Naive thymus-derived CD4-positive, alpha-beta T cell (primary cell): ENCODE measurements at places on chromosomes 16 and 17. TPM values are rescaled to one million over a fixed set of nuclear protein-coding genes. Genes with fewer than 3 reads are reported as not detected.

GRCh38 chr16:23726710-23727109, 13.7 kb upstream of the ERN2 start:
- no peak overlapping the region for H3K27ac ChIP-seq
- no peaks in the 10 kb centered on the region for H3K36me3 ChIP-seq
- no peaks in the 10 kb centered on the region for H3K27me3 ChIP-seq
- no peak overlapping the region for H3K4me3 ChIP-seq
- H3K4me1 ChIP-seq = no peaks in the 10 kb centered on the region

GRCh38 chr17:67993998-67994361, 2.3 kb downstream of the C17orf58 start:
- peaks cover 24% of the 10 kb centered on the region for H3K4me1 ChIP-seq
- peak overlapping the region; percentile 51 for H3K27ac ChIP-seq
- H3K4me3 ChIP-seq = peak overlapping the region; percentile 50
- H3K27me3 ChIP-seq = no peaks in the 10 kb centered on the region

GRCh38 chr17:48439875-48440505, 10.0 kb upstream of the SKAP1 start:
- peak overlapping the region; percentile 63 for H3K27ac ChIP-seq
- peak overlapping the region; percentile 28 for H3K4me3 ChIP-seq
- no peaks in the 10 kb centered on the region for H3K36me3 ChIP-seq
- peaks cover 84% of the 10 kb centered on the region for H3K4me1 ChIP-seq
- H3K27me3 ChIP-seq = no peaks in the 10 kb centered on the region
- DNase-seq = peak; percentile 55

DNA sequence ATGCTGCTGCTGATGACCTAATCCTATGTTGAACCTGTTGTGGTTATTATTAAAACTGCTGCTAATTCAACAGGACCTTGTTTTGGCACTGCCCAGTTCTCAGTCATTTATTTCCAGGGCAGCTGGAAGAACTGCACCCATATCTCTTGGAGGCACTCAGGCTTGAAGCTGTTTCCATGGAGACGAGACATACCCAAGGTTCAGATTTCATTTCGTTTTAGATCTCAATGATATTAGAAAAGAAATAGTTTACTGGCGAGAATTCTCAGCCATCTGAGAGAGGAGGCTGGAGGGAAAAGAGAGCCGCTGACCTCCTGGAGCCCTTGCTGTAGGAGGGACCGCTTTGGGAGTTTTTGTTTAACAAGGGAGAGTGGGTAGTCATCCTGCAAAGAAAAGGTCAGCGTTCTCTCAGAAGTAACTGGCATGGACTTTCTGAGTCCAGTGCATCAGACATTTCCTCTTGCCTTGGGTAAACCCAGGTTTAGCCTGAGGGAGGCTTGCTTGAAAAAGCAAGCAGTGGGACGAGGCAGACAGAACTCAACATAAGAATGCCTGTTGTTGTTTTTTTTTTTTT, 75.4 kb downstream of the YPEL2 start:
- no peaks in the 10 kb centered on the region for H3K4me1 ChIP-seq
- no peaks in the 10 kb centered on the region for H3K36me3 ChIP-seq
- no peak overlapping the region for H3K27ac ChIP-seq
- no peaks in the 10 kb centered on the region for H3K27me3 ChIP-seq
- no peak overlapping the region for H3K4me3 ChIP-seq
- DNase-seq = no peak

GRCh38 chr17:17019891-17020456, 22.3 kb upstream of the MPRIP start:
- DNase-seq = no peak
- H3K27ac ChIP-seq = no peak overlapping the region
- no peaks in the 10 kb centered on the region for H3K36me3 ChIP-seq
- H3K4me3 ChIP-seq = no peak overlapping the region

GRCh38 chr17:72123530-72124437, 3.0 kb downstream of the SOX9 start:
- H3K4me3 ChIP-seq = no peak overlapping the region
- no peaks in the 10 kb centered on the region for H3K36me3 ChIP-seq
- peaks cover 4% of the 10 kb centered on the region for H3K27me3 ChIP-seq
- no peak for DNase-seq
- no peak overlapping the region for H3K27ac ChIP-seq

DNA sequence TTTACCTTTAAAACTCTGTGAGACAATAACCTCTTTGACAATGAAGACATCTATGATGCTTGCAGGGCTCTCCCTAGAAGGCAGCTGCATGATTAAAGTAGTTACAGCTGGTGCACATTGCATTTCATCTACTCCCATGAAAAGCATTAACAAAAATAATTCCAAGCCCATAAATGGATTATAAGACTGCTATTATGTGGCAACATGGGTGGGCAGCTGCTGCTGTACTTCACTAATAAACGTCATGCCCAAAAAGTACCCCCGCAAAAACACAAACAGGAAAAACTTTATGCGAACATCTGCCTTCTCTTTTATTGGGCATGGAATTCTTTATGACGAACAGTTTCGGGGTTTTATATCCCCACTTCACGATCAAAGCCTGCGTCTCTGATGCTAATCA, 224.9 kb downstream of the CA10 start:
- DNase-seq = no peak
- H3K4me3 ChIP-seq = no peak overlapping the region
- no peaks in the 10 kb centered on the region for H3K27me3 ChIP-seq
- no peak overlapping the region for H3K27ac ChIP-seq

DNA sequence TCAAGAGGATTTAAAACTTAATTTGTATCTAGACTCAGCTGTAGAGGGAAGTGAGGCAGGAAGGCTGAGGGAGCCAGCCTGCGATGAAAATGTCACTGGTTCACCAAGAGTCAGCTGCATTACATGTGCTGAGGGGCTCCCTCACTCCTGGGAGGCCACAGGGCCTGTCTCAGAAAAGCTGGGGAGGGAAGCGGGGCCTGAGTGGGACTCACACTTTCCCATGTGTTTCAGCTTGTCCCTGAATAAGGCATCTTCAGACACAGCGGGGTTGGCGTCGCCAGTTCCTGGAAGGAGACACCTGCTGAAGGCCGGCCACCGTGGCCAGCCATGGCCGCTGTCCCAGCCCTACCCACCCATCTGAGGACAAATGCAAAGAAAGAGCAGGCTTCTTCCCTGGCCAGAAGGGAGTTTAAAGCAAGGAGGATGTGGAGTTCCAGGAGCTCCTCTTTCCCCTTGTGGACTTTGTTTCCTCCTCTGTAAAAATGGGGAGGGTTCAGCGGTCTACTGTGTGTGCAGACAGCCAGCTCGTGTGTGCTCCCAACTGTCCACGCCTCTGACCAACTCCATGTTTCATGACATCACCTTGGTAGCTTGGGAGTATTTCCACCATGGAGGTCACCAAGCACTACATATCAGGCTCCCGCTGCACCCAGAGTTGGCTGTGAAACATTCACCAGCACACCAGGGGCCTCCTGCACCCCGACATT, 19.2 kb upstream of the MRPS23 start:
- no peak for DNase-seq
- peaks cover 19% of the 10 kb centered on the region for H3K4me1 ChIP-seq
- no peaks in the 10 kb centered on the region for H3K36me3 ChIP-seq
- H3K27me3 ChIP-seq = no peaks in the 10 kb centered on the region
- no peak overlapping the region for H3K27ac ChIP-seq

DNA sequence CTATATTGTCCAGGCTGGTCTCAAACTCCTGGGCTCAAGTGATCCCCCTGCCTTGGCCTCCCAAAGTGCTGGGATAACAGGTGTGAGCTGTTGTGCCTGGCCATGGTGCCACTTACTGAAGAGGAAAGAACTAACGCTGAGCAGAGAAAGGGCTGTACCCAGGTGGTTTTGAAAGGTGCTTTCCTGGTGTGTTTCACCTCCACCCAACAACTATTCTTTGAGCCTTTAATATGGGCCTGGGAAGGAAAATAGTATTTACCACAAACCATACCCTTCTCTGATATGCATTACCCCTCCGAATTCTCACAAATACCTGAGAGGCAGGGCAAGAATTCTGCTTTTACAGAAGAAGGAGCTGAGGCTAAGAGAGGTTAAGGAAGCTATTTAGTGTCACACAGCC, 24.8 kb downstream of the KPNA2 start:
- H3K27me3 ChIP-seq = no peaks in the 10 kb centered on the region
- no peaks in the 10 kb centered on the region for H3K4me1 ChIP-seq
- H3K27ac ChIP-seq = no peak overlapping the region
- no peak overlapping the region for H3K4me3 ChIP-seq
- no peaks in the 10 kb centered on the region for H3K36me3 ChIP-seq
- no peak for DNase-seq

DNA sequence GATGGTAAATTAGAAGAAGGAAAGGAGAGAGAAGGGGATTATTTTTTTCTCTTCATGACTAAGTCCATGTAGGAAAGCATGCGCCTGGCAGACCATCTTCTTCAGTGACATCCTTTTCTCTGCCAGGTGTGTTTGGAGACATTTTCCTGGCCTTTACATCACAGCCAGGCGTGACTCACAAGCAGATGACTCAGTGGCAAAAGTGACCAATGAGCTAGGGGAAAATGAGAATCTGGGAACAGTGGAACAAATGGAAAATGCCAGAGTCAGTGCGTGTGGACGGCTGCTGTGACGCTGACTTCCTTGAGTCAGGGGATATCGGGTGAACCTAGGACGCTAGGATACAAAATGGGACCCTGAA, 9.4 kb downstream of the KIAA0513 start:
- no peak overlapping the region for H3K27ac ChIP-seq
- no peaks in the 10 kb centered on the region for H3K27me3 ChIP-seq
- H3K4me3 ChIP-seq = no peak overlapping the region
- DNase-seq = no peak
- H3K36me3 ChIP-seq = peaks cover 7% of the 10 kb centered on the region
- no peaks in the 10 kb centered on the region for H3K4me1 ChIP-seq

GRCh38 chr17:10798332-10798749, 5.6 kb downstream of the TMEM238L start:
- no peaks in the 10 kb centered on the region for H3K36me3 ChIP-seq
- H3K4me3 ChIP-seq = no peak overlapping the region
- DNase-seq = no peak
- H3K27ac ChIP-seq = no peak overlapping the region
- H3K4me1 ChIP-seq = no peaks in the 10 kb centered on the region
- H3K27me3 ChIP-seq = no peaks in the 10 kb centered on the region

GRCh38 chr16:66598111-66598510, 6.4 kb upstream of the CMTM3 start:
- DNase-seq = no peak
- no peaks in the 10 kb centered on the region for H3K36me3 ChIP-seq

DNA sequence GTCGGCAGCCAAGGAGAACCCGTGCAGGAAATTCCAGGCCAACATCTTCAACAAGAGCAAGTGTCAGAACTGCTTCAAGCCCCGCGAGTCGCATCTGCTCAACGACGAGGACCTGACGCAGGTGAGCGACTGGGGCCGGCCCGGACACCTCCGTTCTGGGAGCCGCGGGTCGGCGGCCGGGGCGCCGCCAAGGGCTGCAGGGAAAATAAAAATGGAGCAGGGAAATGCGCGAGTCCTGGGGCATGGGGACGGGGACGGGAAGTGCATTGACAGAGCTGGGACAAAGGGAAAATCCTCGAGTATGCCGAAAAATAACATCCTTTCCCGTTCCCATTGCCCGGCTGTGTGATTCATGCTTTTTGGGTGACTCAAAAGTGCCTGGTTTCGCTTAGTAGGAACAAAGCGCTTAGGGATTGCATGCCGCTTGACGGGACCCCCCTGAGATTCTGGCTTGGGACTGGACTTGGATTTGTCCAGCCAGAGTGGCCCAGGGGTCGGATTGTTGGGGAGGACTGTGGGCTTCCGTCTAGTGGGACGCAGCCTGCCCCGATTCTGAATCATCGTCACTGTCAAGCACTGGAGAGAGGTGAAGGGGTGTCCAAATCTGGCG, 699 bp downstream of the MPRIP start:
- H3K36me3 ChIP-seq = no peaks in the 10 kb centered on the region
- no peak for DNase-seq
- peak overlapping the region; percentile 58 for H3K4me3 ChIP-seq

DNA sequence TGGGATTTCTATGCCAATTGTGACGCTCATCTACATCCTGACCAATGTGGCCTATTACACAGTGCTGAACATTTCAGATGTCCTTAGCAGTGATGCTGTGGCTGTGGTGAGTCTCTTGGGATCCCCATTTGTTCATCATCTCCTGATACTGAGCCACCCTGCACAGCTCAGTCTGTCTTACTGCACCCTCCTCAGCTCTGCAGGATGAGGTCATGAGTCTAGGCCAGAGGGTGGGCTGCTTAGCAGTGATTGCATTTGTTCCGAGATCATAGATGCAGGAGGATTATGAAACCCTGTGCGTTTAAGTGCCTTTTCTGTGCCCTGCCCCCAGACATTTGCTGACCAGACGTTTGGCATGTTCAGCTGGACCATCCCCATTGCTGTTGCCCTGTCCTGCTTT, 19.5 kb downstream of the SLC7A6OS start:
- H3K27ac ChIP-seq = peak overlapping the region; percentile 68
- peaks cover 7% of the 10 kb centered on the region for H3K36me3 ChIP-seq
- no peaks in the 10 kb centered on the region for H3K27me3 ChIP-seq
- H3K4me1 ChIP-seq = peaks cover 69% of the 10 kb centered on the region

- H3K36me3 ChIP-seq = no peaks in the 10 kb centered on the region
- no peaks in the 10 kb centered on the region for H3K27me3 ChIP-seq
- no peaks in the 10 kb centered on the region for H3K4me1 ChIP-seq
Observed at GRCh38 chr16:26889740-26890139, 177.0 kb upstream of the C16orf82 start.

DNA sequence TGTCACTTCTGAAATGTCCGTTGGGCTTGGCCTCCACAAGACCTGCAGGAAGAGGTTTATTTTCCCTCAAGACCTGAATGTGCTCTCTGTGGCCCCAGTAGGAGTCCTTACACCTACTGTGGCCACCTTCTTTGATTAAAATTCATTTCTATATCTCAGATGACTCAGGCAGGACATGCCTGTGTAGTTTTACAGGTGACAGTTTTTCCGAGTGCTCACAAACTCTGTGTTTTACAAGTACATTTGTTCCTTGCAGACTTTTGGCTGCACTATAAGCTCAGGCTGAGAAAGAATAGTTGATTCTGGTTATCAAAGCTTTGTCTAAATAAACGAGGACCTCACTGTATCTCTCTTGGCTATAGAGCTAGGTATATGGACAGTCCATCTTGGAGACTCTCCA, 257.1 kb downstream of the MAP2K4 start:
- H3K27ac ChIP-seq = no peak overlapping the region
- H3K27me3 ChIP-seq = no peaks in the 10 kb centered on the region
- no peaks in the 10 kb centered on the region for H3K4me1 ChIP-seq
- no peaks in the 10 kb centered on the region for H3K36me3 ChIP-seq

The SLC2A4 gene
- total RNA-seq = not detected

The AXIN2 gene
- total RNA-seq = 40.7 TPM

The PYY gene
- not detected for total RNA-seq
